ENCODE measurements at places on chromosomes 3 and 15.

GRCh38 chr3:58150130-58150809 is 60.5 kb downstream of the DNASE1L3 start:
- no peak for DNase-seq

GRCh38 chr3:10465161-10465560 is 40.2 kb downstream of the ATP2B2 start:
- no peak for DNase-seq

DNA sequence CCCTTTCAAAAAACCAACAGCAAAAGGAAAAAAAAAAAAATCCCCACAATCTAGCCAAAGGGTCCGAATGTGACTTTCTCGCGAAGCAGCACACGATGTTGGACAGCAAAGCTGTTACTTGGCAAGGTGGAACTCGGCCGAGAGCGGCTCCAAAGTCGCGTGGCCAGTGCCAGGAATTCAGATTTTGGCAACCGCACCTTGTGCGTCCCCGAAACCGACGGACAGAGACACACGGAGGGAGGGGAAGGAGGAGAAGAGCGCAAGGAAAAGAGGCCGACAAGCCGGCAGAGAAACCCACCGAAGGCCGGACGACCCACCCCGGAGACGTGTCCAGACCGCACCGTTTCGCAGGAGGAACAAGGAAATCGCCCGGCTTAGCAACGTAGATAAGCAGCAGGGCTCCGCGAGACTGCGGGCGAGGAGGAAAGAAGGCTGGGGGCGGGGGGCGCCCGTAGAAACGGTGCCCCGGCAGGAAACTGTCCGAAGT is 517.3 kb downstream of the MECOM start:
- DNase-seq = peak; percentile 11

DNA sequence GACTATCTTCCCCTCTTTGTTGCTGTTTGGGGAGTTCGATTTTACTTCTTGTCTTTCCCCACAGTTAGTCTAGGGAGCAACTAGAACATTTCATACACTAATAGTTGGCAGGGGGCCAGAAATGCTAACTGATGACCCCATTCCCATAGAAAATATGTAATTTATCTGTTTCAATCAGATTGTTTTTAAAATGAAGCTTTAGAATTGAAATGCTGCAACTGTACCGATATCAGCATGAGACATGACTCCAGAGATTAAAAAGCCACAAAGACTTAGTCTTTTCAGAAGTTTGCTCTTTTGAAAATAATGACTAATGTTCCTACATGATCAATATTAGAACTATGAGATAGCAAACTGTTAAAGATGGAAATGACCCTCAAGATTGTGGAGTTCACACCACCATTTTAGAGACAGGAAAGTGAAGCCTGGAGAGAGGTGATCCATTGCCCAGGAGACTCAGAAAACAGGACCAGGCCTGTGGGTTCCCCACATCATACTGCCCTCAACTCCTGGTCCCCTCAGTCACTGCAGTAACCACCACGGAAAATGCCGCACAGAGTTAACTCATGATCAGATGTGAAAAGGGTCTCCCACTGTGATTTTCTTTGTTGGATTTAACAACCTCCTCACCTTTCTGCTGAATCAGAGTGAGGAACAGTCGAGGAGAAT is 130.3 kb downstream of the CHDH start:
- DNase-seq = no peak

DNA sequence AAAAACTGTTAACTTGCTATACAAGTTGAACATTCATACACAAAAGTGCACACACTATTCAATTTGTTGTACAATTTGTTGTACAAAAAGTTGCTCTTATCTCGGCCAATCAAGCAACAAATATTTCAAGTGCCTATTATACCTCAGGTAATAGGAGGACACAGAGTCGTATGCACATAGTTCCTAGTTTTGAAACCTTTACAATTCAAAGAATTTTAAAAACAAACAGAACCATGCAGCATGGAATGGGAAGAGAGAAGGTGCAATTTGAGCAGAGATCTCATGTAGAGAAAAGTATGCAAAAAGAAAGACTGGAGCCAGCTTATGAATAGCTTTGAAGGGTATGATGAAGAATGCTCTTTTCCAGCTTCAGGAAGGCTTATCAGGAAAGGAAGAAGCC is 46.5 kb upstream of the ARPP19 start:
- DNase-seq = no peak

DNA sequence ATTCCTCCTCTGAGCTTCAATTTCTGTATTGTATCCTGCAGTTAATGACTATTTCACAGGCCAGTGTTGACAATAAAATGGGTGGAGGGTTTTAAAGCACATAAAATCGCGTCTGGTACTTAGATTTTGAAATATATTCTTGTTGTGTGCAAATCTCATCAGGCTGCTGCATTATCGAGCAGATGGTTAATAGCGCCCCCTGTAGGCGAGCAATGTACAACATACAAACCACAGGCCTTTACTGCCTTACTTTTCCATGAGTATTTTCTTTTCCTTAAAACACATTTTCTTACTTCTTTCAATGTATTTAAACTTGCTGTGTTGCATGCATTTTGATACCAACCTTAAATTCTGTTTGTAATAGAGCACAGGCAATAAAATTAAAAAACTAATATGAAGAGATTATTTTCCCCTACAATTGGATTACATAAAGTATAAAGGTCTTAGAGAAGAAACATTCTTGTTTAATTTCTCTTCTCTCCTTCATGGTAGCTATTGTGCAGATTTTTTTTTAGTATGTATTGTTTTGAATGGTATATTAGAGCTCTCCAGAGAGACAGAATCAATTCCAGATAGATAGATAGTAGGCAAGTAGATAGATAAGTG is 608.4 kb downstream of the CADM2 start:
- peak; percentile 9 for DNase-seq

DNA sequence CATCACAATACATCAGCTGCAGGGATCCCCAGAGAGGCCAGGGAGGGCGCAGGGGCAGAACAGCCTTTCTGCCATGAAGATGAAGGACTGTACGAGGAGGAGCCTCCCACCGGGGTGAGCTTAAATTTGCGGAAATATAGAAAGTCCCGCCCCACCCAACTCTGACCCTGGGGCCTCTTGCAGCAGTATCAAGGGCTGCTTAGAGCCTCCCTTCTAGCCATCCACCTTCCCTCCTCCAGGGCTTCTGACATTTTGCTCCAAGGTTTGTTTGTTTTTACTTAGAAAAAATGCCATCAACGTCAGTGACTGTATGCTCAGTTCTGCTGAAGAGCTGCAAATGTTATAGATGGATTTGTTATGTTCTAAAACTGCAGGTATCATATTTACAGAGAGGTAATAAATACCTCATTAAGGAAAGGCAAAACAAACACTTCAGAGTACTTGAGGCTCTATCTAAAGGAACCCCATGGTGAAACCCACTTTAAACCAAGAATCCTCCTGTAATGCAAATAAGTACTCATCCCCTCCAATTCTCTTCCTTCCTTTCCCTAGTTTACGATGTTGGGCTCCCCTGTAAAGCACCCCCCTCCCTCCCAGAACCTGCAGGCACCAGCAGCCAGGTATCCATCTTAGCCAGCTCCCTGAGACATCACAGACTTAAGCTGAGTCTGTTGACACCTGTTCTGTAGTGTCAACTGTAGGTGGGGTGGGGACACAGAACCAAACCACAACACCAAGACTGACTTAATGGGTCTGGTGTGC is 30.5 kb downstream of the RFTN1 start:
- DNase-seq = no peak

- no peak for DNase-seq
These were observed 27.2 kb downstream of the LRRC2 start for GRCh38 chr3:46538803-46539442.

DNA sequence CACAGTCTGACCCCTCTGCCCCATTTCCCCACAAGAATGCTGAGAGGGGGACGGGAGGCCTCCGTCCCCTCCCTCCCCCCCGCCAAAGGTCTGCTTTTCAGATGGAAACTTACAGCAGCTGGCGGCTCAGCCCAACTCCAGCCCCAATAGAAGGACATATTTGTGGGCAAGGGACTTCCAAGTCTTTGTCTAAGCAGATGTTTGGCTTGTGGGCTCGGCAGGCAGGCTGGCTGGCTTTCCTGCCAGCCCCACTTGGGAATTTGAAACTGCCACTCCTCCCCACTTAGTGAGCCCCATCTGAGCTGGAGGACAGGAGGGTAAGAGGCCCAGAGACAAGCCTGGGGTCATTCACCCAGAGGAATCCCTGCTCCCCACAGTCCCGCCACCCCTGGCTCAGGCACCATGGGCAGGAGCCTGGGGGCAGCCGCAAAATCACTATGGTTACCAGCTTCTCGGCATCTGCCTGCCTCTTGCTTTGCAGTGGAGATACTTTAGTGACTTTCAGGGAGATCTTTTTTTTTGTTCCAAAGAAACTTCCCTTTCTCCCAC is 53.6 kb downstream of the LMCD1 start:
- DNase-seq = peak; percentile 15

GRCh38 chr15:101013769-101014675 is 94.9 kb downstream of the LRRK1 start:
- DNase-seq = no peak

GRCh38 chr3:13568515-13569028 is 19.6 kb downstream of the FBLN2 start:
- no peak for DNase-seq

- DNase-seq = no peak
These were observed 303.4 kb downstream of the ZNF621 start for GRCh38 chr3:40827942-40828688.

DNA sequence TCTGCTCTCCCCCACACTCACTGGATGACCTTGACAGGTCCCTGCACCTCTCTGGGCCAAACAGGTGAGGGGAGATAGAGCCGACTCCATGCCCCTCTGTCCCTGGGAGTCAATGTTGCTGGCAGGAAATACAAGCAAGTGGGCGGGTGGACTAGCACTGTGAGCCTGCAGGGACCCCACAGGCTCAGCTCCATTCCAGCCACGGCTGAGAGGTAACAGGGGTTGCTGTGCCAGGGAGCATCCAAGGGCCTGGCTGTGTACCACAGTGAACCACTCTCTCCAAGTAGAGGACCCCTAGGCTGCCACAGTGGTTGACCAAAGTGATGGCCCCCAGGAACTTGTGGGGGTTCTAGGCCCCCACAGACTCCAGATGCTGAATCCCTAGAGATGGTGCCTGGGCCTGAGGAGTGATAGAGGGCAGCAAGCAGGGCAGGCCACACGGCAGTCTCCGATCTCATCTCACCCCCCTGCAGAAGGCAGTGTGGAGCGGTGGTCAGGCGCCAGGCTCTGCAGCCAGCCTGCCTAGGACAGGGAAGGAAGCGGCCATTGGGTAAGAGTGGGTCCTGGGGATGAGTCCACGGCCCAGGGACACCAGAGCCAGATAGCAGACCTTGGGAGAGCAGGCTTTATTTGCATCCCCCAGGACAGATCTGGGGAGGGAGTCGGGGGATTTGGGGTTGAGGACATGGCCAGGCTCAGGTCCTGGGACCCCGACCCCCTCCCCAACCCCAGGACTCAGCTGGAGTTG is 3.2 kb downstream of the TNNC1 start:
- DNase-seq = no peak

GRCh38 chr3:16402451-16402850 is 111.0 kb downstream of the RFTN1 start:
- no peak for DNase-seq

DNA sequence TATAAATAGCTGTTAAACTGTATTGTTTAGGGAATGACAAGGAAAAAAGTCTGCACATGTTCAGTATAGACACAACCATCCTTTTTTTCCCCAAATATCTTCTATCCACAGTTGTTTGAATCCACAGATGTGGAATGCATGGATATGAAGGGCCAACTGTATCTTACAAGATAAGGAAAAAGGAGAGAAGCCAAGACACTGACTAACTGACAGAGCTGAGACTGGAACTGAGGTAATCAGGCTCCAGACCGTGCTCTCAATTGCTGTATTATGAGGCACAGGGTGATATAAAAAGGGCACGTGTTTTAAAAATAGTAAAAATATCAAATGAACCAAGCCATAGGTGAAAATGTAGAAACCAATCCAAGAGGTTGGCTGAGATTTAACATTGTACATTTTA is 49.0 kb downstream of the DHX36 start:
- DNase-seq = no peak

- DNase-seq = no peak
These were observed 27.2 kb upstream of the ARPIN start for GRCh38 chr15:89939910-89940309.

DNA sequence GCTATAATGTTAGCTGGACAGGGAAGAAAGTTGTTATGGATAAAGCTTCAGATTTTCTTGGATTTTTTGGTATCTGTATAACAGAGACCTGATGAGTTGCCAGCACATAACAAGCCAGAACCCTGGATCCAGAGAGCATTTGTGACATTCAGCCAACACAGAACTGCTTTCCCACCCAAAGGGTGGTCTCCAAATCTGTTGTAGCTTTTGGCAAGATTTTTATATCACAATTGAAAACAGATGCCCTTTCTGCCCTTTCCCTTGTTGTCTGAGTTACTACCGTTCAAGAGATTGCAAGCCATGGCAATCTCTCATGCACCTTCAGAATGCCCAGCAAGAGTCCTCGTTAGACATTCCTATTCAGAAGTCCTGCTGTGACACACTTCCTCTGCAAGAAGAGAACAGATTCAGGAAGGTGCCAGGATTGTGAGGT is 107.6 kb upstream of the FGF7 start:
- no peak for DNase-seq

DNA sequence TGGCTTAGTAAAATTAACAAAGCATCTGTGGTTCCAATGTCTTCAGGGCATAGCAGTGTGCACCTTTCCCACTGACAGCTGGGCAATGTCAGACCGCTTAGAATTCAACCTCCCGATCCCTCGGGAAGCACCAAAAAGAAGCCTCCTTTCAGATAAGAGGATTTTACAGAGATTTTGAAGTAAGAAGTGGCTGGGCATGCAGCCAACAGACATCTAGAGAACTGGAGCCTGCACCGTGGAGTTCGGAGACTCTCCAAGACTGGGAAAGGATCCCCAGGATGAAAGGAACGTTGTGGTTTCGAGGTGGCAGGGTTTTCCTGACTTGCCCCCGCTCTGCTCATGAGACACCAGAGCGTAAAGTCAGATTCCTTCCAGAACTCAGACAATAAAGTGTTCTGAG is 5.3 kb downstream of the FAM174B start:
- no peak for DNase-seq

Data from NCI-H526 treated with DMSO at 0.1 percent for 48 hours (cell line).